HepG2 (cell line): ENCODE measurements at places on chromosomes 13 and 19. TPM values are rescaled to one million over a fixed set of nuclear protein-coding genes. Genes with fewer than 3 reads are reported as not detected.

- H3K4me3 ChIP-seq: no peak overlapping the region
- H3K27me3 ChIP-seq: no peaks in the 10 kb centered on the region
- H3K27ac ChIP-seq: no peak overlapping the region
Observed at GRCh38 chr19:17328517-17329365, 5.9 kb downstream of the ANO8 start.

GRCh38 chr13:50914848-50915247 lies 5.3 kb downstream of the RNASEH2B start:
- H3K4me1 ChIP-seq: peaks cover 21% of the 10 kb centered on the region
- no peak overlapping the region for H3K27ac ChIP-seq
- no peak for DNase-seq
- no peaks in the 10 kb centered on the region for H3K27me3 ChIP-seq
- no peak overlapping the region for H3K4me3 ChIP-seq

GRCh38 chr19:42349378-42350107 lies 24.1 kb downstream of the MEGF8 start:
- no peak overlapping the region for H3K4me3 ChIP-seq
- H3K27ac ChIP-seq: no peak overlapping the region
- H3K36me3 ChIP-seq: peaks cover 2% of the 10 kb centered on the region
- H3K27me3 ChIP-seq: no peaks in the 10 kb centered on the region

AP2A1 gene
- 21.8 and 22.7 TPM in 2 replicates for total RNA-seq

GRCh38 chr13:68261105-68261504 lies 1031.0 kb upstream of the PCDH9 start:
- no peak overlapping the region for H3K4me3 ChIP-seq
- H3K27me3 ChIP-seq: no peaks in the 10 kb centered on the region
- no peaks in the 10 kb centered on the region for H3K4me1 ChIP-seq
- H3K36me3 ChIP-seq: no peaks in the 10 kb centered on the region
- no peak overlapping the region for H3K27ac ChIP-seq

- H3K36me3 ChIP-seq: peaks cover 33% of the 10 kb centered on the region
- 0 out of 2 replicates have a peak, but pooled peaks cover 11% of the 10 kb centered on the region for H3K4me1 ChIP-seq
- H3K27ac ChIP-seq: peak overlapping the region; percentile 19
- H3K27me3 ChIP-seq: no peaks in the 10 kb centered on the region
Observed at GRCh38 chr19:47156861-47157430, 26.3 kb downstream of the SAE1 start.

- H3K4me3 ChIP-seq: no peak overlapping the region
- H3K36me3 ChIP-seq: no peaks in the 10 kb centered on the region
- no peak overlapping the region for H3K27ac ChIP-seq
- no peak for DNase-seq
- H3K27me3 ChIP-seq: no peaks in the 10 kb centered on the region
- no peaks in the 10 kb centered on the region for H3K4me1 ChIP-seq
Observed at GRCh38 chr13:107322228-107322627, 754.3 kb upstream of the ARGLU1 start.

GRCh38 chr19:18900700-18901481 lies 4.9 kb upstream of the CERS1 start:
- H3K36me3 ChIP-seq: peaks cover 8% of the 10 kb centered on the region
- no peak for DNase-seq
- H3K27me3 ChIP-seq: no peaks in the 10 kb centered on the region; the same call in 1 of the 2 replicates
- no peak overlapping the region for H3K4me3 ChIP-seq

- H3K36me3 ChIP-seq: no peaks in the 10 kb centered on the region
- H3K4me1 ChIP-seq: peaks cover 9% of the 10 kb centered on the region
- no peak overlapping the region for H3K4me3 ChIP-seq
- H3K27me3 ChIP-seq: no peaks in the 10 kb centered on the region
- no peak overlapping the region for H3K27ac ChIP-seq
Observed at GRCh38 chr13:26197298-26197697, 24.8 kb downstream of the RNF6 start.

CEBPA gene
- 99.9 and 103 TPM in 2 replicates for total RNA-seq
